ENCODE measurements at places on chromosomes 16 and 17.

DNA sequence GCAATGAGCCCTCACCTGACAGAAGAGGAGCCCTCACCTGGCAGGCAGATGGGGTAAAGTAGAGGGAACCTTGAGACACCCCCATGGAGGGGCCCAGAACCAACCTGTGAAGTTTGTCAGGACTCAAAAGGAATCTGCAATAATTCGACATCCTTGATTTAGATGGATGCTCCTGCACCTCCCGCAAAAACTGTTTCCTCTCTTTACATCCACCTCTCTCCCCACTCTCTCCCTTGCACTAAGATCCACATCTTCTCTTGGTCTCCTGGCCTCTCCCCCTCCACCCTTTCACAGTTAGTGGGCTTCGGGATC lies 34.9 kb upstream of the RBFOX3 start:
- no peak for DNase-seq

DNA sequence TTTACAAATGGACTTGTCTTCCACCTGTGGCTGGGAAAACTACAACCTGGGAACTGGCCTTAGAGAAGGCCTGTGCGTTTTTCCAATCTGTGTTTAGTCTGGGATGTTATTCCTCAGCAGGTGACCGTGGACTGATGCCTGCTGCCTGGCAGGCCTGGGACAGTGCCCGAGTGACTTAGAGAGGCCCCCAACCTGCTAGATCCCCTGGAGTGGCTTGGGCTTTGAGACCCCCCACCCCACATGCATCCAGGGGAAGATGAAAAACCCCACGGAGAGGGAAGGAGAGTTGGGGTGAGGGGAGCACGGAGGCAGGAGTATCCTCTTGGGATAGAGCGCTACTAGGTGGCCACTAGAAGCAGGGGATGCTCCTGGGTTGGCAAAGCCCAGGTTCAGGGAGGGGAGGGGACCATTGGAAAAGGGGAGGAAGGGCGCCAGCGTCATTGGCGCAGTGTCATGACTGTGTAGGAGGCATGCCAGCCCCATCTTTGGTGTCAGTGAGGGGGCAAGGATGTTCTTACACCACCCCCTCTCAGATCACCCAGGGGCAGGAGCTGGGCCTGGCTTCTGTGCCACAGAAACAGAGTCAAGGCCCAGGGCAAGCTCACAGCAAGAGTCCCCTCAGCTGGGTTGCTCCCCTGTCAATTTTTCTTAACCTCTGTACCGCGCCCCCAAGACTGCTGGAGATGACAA lies 54.1 kb downstream of the MEAK7 start:
- no peak for DNase-seq

DNA sequence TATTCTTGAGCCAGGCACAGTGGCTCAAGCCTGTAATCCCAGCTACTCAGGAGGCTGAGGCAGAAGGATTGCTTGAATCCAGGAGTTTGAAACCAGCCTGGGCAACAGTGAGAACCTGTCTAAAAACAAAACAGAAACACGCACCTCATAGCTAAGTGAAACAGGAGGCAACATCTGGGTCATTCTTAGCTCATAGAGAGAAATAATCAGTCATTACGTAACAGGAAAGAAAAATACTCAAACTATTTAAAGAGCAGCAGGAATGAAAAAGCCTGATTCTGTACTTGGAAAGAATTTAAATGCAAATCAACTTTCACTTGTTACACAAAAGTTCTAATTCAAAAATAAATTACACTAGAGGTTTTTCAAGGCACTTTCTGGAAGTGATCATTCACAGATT lies 17.2 kb downstream of the CHCT1 start:
- no peak for DNase-seq

DNA sequence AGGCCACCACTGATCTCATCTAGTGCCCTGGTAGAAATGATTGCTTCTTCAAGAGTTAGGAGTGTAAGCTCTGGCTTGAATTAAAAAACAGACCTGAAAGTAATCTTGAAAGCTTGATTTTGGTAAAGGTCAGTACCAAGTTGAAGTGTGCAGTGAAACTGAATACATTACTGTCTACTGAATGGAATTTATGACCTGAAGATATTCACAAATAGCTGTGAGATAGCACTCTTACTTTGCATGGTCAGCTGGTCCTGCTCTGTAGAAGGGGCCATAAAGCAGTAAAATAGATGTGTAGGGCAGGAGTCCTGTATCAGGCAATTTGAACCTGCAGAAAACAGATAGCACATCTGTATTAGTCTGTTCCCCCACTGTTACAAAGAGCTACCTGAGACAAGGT lies 78.6 kb downstream of the MYH13 start:
- DNase-seq: no peak

DNA sequence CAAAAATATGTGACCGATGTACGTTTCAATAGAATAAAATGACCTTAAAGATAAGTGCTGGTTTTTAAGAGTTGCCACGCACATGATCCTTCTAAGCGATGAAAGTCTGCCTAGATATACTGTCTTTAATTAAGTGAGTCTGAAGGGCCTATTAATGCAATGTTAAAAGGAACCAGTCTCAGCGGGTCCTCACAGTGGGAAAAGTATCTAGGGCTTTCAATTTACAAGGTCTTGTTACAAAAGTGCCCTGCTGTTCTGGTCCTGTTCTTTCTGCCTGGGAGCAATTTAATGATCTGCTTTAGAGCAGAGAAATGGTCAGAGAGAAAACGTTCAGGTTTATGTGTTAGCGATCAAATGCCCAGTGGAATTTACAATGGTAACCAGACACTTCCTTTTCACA lies 864.0 kb downstream of the KCNJ2 start:
- DNase-seq: no peak

DNA sequence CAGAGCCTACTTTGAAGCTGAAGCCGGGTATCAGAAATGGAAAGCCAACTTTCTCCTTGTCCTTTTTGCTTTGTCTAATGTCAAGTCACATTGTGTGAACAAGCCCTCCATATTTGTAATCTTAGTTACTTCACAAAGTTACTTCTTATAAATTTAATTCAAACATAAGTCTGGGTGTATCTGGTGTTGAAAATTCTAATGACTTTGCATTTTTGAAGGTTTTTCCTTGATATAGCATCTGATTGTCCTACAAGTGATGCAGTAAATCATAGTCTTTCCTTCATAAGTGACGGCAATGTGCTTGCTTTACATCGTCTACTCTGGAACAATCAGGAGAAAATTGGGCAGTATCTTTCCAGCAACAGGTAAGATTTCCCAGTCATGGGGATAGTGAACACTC lies 36.9 kb downstream of the OMG start:
- no peak for DNase-seq

DNA sequence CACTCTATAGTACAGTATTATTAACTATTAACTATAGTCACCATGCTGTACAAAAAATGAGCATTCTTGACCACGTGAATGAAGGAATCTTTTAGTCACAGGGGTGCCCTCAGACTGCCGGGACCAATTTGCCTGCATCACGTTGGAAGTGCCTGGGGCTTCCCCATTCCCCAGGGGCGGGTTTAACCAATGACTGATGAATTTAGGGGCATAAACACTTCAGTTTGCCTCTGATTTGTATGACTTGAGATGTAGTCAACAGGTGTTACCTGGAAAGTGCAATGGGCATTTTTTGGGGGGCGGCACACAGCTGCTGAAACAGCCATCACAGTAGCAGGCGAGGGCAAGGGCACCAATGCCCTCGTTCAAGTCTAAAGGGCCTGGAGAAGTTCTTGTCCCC lies 8.7 kb upstream of the PYY start:
- DNase-seq: no peak

- no peak for DNase-seq
These were observed 387 bp upstream of the SLC38A8 start for GRCh38 chr16:84042879-84043485.

DNA sequence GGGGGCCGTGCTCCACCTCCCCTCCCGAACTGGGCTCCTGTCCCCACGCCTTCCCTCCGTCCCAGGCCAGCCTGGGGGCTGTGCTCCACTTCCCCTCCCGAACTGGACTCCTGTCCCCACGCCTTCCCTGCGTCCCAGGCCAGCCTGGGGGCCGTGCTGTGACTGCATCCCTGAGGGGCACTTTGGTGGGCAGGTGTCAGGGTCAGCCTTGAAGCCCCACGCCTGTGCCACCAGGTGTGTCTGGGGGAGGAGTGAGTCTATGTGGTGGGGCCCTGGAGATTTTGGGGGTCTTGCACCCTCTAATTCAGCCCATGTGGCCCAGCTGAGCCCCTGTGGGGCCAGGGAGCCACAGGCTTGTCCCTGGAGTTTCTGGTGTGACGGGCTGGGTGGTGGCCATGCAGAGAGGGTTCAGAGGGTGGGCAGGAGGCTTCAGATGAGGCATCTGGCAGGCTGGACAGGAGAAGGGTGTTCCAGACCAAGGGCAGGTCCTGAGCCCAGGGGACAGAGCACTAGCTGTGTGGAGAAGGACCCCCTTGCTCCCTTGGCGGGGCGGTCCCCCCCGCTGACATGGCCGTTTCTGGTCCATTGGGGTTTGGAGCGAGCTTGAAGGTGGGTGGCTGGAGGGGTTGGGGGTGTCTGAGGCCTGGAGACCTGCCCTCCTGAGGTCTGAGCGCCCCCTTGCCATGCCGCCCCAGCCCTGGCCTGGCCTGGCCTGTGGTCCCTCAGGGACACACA lies 8.2 kb downstream of the NHERF2 start:
- DNase-seq: no peak

DNA sequence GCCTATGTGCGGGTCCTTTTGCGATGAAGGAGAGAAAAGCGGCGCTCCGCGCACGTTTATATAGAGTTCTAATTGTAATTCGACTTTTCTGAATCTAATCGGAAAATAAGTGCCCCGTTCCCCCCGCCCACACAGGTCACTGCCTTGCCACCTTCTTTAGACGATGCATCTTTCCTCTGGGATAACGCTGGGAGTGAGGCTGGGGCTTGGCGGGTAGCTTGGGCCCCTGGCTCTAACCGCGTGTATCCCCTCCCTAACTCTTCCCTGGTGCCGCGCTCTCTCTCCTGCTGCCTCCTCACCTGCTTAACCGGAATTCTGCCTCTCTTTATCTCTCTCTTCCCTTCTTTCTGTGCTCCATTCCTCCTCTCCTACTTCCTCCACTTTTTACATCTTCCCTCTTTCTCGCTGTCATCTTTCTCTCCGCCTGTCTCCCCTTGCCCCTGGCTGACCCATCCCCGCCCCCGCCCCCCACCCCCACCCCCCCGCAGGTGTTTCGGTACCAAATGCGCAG lies 2.6 kb downstream of the LHX1 start:
- no peak for DNase-seq

GRCh38 chr16:89121691-89122321 lies 28.2 kb downstream of the ACSF3 start:
- DNase-seq: no peak

- no peak for DNase-seq
These were observed 54.2 kb downstream of the LDHD start for GRCh38 chr16:75062135-75062975.

DNA sequence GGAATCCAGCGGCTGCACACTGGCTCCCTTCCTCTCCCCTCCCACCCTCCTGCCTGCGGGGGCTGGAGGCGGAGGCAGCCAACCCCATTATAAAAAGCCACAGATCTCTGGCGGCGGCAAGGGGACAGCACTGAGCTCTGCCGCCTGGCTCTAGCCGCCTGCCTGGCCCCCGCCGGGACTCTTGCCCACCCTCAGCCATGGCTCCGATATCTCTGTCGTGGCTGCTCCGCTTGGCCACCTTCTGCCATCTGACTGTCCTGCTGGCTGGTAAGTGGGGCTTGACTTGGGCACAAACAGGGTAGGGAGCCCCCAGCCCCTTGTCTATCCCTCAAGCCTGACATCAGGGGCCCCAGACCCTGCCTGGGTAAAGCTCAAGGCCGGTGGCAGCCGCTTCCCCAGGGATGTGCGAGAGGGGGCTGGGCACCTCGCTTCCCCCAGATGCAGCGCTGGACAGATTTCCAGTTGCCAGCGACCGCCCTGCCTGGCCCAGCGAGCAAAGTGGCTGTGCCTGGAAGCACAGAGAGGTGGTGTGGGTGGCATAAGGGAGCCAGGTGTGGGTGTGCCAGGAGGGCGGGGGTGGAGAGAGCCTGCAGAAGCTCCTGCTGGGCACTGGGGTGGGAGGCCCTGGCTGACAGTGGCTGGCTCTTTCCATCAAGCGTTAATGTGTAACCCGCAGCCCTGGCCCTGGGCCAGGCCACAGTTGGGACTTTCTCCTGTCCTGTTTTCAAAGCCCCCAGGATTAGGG lies at the start of gene CX3CL1:
TSS of gene CX3CL1 (plus strand) at position 119 of the 745 bp plus-strand sequence. CDS start at position 198, 79 bp downstream.
- DNase-seq: no peak

DNA sequence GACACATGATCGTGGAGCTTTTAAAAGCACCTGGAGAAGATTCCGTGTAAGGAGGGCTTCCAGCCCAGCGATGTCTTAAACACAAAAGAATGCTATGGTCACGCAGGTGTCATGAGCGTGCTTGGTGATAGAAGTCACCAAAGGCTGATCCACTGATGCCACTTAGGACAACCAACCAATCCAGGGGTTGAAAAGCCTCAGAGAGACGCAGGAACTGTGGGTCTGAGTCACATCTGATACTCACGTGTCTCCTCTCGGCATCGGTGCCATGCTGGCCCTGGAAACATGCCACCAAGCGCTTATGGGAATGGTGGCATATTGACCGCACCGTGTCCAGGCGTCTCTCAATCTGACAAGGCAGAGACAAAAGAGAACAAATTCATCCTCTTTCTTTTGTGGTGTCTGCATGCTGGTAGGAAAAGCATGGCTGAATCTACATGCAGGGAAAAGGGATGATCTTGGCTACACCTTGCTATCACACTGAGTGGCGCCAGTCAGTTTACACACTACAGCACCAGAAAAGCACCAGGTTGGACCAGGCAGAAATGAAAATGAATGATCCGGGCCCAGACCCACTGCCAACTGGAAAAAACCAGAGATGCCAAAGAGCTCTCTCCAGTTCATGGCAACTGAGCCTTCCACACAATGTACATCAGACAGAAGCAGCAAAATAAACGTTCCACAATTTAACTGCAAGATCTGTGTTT lies 38.0 kb downstream of the ARHGAP17 start:
- no peak for DNase-seq

GRCh38 chr17:57441270-57441600 lies 184.9 kb downstream of the MSI2 start:
- no peak for DNase-seq

GRCh38 chr17:79650861-79651260 lies 40.0 kb upstream of the RBFOX3 start:
- no peak for DNase-seq

DNA sequence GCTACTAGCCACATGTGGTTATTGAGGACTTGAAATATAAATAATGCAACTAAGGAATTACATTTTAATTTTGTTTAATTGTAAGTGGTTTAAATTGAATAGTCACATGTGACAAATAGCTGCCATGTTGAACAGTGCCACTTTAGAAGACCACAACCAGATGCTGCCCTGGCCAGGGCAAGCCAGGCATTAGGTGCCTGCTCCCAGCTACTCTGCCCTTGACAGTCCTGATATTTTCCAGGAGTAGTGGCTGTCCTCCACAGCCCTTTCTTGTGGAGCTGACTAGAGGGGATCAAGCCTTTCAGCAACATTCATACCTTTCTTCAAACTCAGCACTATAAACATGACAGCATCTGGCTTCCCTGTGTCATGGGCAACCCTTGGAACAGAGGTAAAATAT lies 31.0 kb downstream of the TMEM100 start:
- DNase-seq: no peak

DNA sequence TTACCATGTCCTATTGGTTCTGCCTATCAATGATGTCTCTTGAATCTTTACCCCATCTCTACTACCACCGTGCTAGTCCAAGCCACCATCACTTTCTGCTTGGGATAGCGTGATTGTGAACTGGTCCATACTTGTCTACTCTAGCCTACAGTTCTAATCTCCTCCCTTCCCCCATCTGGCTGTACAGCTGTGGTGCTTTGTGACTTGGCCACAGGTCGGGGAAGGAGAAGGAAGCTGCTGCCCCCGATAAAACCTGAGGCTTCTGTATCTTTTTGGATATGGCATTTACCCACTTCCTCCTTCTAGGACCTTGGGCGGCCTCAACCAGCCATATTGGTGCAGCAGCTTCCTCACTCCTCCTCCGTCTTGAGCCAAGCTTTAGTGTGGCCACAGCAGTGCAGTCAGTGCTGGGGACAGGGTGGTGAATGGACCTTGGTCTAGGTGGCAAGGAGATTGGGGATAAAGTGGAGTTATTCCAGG lies 314 bp upstream of the ITGA2B start:
- no peak for DNase-seq
